Omental fat pad (tissue), 4 donors: ENCODE measurements at places on chromosomes 3 and 15.

DNA sequence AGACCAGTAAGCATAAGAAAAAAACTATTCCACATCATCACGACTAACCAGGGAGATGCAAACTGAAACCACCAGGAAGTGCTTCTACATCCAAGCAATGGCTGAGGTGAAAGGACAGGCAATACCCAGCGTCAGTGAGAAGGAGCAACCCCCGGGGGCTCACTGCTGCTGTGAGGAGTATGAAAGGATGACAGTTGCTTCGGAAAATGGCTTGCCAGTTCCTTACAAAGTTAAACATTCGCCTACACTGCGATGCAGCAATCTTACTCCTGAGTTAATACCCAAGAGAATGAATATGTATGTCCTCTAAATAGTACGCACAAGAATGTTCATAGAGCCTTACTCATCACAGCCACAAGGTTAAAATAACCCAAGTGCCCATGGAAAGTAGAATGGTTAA, 13.3 kb upstream of the PLXNA1 start:
- DNase-seq = no peak

DNA sequence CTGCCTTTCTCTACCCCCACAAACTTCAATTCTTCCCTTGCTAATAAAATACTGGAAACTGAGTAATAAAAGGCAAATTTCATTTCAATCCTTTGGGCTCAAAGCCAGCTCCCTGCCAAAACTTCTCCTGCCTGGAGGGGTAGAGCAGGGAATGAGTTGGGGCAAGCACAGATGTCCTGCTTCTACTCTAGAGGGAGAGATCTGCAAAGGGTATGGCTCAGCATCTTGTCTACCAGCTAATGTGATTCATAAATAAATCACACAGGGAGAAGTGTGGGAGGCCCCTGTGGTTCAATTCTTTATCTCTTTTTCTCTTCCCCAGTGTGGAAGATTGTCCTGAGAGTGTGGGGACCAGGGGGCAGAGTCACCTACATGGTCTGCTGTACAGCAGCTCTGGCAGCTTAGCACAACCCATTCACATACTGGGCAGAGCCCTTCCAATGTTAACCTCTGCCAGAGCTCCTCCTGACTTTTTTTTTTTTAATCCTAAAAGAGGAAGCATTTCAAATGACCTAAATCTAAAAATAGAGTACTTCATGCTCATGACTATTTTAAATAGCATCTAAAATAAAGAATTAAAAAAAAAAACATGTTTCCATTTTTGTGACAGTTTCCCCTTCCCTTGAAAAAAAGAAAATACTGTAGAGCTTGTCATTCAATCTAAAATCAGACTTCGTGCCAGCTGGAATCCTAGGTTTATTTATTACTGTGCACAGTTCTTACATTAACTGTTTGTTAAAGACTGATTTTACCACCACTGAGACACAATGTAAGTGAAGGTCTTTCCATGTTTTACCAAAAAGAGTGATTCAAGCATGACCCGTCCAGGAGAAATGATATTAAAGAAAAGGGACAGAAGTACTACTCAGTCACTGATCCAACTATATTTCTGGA, 1083.7 kb upstream of the CFAP20DC start:
- no peak for DNase-seq

GRCh38 chr3:172087602-172088580, 48.5 kb downstream of the FNDC3B start:
- DNase-seq = no peak

DNA sequence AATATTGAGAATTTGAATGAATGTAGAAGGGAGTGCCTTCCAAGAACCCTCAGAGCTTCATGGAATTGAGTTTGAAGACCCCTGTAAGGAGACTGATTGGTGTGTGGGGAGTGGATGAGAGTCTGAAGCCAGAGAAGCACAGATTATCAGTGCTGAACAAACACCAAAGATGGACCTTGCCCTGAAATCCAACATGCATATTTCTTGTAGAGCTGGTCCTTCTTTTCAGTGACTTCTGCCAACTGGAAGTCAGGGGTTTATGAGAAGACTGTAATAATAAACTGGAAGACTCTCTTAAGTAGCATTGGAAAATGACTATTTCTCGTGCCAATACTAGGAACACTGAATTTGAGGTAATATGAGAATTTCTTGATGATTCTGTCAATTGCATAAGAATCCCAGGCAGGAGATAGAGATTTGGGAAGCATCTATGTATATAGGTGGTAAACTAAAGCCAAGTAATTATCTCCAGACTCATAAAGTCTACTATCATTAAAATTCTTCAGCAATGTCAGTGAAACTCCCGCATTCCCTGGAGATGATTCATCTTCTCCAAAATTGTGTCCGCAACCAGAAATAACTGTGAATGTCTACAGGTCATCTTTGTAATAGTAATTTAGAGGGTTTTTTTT, 213.8 kb downstream of the IL5RA start:
- no peak for DNase-seq

DNA sequence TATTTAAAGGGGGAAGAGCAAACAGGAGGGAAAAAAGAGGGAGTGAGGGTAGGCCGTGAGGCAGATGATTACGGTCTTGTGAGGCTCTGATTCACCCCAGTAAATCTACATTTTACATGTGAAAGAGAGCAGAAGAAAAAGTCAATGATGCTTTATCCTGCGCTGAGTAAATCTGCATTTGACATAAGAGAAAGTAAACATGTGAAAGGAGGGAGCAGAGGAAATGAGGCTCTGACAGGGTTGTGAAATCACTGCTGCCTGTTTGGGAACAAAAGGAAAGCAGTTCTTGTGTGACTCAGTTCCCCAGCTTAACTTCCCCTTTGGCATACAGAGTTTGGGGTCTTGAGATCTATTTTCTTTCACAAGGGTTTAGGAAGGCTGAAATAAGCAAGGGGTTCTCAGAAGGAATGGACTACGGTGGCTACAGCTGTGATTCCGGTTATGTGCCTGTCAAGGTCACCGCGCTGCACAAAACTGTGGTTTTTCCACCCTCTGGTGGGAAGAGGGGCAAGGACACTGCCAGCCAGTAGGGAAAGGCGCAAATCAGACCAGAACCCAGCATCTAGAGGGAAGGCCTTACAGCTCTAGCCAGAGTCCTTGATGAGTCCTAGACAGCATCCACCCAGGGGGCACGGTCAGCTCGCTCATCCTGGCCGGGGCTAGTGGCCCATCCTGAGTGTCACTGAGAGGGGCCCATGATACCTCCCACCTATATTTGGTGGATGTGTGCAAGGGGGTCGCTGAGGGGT, 18.9 kb upstream of the HCN4 start:
- DNase-seq = no peak

GRCh38 chr3:188037195-188037718, 116.7 kb upstream of the LPP start:
- no peak for DNase-seq

DNA sequence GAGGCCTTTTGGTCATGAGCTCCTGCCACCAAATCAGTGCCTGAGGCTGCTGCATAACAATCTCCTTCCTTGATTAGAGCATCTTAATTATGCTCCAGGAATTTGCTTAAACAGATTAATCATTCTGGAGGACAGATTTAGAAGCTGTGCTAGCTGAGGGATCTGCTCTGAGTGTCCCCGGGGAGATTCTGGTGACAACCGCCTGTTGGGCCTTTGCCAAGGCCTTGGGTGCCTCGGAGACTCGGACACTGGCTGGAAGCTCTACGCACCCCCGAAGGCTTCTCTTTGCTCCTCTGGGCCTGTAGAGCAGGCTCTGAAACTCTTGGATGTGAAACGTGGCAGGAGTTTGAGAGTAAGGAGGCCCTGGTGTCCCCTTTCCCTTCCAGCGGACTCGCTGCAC, 264.1 kb downstream of the CD47 start:
- DNase-seq = no peak

GRCh38 chr15:100429116-100429728, 87.4 kb upstream of the ADAMTS17 start:
- DNase-seq = no peak

- DNase-seq = no peak
Measured at GRCh38 chr3:195556390-195556789, 13.3 kb upstream of the PPP1R2 start.

GRCh38 chr3:13253208-13253937, 166.7 kb downstream of the NUP210 start:
- no peak for DNase-seq
